AG09309 (cell line): ENCODE measurements at places on chromosomes 16 and 17.

DNA sequence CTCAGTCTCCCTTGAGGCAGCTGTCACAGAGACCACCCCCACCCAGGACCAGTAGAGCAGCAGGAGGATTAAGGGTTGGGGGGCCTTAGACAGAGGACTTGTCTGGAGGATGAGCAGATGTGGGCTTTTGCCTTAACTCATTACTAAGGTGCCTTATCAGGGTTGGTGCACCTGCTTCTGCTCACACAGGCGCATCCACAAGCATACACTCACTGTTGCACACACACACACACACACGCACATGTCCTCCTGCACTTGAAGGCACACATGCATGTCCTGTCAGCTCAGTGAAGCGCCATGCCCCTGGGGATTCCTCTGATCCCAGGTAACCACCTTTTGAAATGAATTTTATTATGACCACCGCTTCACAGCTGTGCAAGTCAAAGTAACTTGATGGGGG is 1.2 kb downstream of the GFAP start:
- DNase-seq, result no peak

DNA sequence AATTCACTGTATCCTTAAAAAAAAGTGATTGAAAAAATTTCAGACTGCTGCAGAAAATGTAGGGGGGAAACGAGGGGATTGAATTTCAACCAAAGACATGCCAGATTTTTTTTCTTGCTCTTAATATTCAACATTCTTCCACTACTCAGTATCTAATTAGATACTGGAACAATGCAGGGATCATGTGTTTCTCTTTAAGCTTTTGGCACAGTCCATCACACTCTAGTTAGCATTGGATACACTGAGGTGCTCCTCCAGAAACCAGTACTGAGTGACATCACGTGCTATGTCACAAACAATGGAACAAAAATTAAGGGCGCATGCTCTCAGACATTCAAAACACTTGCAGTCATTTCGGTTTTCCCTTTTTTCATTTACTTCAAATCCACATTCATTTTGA is 298.6 kb upstream of the PSMD7 start:
- no peak for DNase-seq

- DNase-seq, result no peak
These were observed 25.7 kb upstream of the GPR139 start for GRCh38 chr16:20099375-20099774.

DNA sequence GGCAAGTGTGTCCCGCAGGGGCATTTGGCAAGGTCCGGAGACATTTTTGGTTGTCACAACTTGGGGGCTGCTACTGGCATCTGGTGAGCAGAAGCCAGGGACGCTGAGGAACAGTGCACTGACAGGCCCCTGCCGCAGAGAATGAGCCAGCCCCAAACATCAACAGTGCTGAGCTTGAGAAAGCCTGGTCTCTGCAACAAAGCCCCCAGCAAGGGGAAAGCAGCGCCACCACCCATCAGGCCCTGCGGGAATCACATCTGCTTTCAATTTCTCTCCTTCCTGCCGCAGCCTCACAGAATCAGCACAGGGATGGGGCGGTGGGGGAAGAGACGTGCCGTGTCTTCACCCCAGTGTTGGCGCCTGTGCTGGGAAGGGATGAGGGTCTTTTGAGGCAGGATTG is 14.8 kb upstream of the PRPSAP1 start:
- no peak for DNase-seq

DNA sequence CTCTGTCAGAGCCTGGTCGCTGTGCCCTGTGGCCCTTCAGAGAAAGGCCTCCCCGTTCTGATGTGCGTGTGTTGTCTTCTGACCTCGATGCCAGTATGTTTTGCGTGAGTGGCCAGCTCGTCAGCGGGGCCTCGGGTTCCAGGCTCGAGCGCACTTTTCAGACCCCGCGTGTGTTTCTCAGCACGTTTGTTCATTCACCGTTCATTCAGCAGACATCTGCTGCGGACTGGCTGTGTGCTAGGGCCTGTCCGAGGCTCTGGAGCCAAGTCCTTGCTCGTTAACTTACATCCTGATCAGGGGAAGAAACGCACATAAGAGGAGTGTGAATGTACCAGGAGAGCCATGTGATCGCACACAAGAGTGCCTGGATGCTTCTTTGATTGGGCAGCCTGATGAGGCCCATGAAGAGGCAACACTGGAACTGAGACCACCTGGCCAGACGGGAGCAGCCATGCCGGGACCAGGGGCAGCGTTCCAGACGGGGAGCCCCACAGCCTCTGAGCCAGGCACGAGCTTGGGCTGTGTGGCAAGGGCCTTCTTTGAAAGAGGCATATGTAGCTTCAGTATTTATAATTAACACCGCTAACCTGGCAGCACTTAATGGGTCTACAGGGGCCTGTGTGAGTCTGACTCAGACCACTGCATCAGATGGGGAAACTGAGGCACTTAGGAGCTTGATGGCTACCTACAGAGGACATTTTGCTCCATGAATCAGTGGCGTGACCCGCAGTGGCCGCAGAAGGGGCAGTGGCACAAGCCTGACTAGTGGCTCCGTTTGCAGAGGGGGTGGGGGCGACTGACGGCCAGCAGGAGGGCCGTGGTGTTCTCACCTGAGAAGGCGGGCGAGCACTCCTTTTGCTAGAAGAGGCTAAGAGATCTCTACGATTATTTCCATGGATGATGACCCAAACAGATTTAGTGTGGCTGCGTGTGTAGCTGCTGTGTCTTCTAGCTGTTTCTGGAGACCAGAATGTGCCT is 187.9 kb upstream of the CHMP6 start:
- DNase-seq, result no peak

DNA sequence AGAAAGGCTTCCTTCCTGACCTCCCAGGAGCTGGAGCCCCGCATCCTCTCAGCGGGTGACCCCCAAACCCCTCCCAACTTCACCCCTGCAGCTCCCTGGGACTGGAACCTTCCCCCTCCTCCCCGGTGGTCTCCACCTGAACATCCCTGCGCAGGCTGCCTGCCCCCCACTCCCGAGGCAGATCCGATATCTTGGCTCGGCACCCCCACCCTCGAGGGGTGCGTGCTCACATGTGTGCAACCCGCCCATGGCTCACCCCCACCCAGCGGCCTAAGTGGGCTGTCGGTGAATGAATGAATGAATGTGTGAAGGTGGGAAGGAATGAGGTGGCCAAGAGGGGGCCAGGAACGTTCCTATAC is 39.7 kb downstream of the SLC7A5 start:
- DNase-seq, result no peak

- DNase-seq, result no peak
These were observed 491.0 kb downstream of the CDH13 start for GRCh38 chr16:83117810-83118209.

DNA sequence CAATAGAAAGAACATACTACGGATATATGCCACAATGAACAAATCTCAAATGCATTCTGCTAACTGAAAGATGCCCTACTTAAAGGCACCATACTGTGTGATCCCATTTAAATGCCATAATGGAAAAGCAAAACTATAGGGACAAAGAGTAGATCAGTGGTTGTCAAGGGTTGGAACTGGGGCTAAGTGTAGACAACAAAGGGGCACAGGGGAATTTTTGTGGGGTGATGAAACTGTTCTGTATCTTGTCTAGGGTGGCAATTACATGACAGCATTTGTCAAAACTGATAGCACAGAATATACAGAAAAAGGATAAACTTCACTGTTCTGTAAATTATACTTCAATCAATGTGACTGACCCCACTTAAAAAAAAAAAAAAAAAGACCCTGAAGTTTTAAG is 17.7 kb downstream of the GFOD2 start:
- no peak for DNase-seq

- DNase-seq, result no peak
These were observed 1.4 kb downstream of the CACNG5 start for GRCh38 chr17:66836063-66837005.

DNA sequence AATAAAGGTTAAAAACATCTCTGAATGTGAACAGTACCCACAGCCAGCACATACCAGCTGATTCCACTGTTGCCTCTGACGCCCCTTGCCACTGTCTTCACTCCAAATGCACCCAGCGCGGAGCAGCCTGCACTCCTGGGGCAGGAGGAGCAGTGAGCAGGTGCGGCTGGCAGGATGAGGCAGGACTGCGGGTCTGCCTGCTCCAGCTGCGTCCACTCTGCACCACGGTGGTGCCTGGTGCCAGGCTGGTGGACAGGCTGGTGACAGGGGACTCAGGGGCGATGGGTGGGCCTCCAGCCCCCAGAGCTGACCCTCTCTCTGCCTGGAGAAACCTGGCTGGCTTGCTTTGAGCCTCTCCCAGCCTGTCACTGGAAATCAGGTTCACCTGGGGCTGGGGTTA is 9.4 kb downstream of the RAB40B start:
- no peak for DNase-seq

- DNase-seq, result no peak
These were observed 9.7 kb upstream of the ITGB3 start for GRCh38 chr17:47243737-47244598.

DNA sequence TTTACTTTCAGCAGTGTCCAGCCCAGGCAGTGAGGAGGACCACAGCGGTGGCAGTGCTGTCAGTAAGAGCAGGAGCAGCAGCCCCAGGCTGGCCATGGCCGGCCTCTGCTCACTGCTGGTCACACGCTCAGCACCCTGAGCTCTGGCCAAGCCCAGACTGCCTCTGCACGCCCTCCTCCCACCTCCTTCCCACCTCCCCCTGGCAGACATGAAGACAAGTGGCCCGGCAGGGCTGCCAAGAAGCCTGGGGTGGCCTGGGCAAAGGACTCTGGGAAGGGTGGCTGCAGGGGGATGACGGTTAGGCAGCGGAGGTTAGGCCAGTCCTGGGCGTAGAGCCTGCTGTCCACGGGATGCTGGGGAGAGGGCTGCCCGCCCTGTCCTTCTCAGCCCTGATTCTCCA is at the start of gene C16orf89:
TSS of gene C16orf89 (minus strand) at position 144 of the 400 bp plus-strand sequence. CDS start at position 96, 48 bp downstream.
- no peak for DNase-seq

DNA sequence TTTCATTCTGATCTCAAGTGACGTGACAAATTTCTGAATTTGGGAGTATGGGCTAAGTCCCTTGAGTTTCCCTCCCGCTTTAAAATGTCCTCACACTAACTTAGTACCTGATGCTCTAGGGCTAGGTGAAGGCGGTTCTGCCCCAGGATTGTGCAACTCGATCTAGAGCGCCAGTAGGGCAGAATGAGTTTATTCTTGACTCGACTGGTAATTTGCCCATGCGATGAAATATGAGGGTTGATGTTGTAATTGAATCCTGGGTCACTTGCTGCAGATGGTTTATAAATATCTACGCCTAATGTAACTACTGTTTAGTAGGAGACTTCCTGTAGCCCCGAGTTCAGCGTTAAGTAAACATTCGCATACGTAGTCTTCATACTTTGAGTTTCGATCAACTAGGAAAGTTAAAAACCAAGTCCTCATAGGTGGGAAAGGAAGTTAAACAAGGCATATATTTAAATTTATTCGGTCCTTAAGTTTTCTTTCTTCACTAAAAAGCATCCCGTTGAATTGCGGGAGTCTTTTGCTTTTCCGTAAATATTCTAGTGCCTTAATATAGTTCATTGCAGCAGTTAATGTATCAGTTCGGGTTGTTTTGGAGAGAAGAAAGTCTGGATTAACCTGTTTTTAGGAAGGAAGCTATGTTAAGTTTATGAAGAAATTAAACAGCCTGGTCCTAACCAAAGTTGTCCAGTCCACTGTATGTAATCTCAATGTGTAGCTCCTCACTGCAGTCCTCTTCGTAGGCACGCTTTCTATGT is 1.6 kb downstream of the CTCF start:
- peak; percentile 63 for DNase-seq

GRCh38 chr17:60508384-60508980 is 17.6 kb downstream of the APPBP2 start:
- DNase-seq, result no peak

DNA sequence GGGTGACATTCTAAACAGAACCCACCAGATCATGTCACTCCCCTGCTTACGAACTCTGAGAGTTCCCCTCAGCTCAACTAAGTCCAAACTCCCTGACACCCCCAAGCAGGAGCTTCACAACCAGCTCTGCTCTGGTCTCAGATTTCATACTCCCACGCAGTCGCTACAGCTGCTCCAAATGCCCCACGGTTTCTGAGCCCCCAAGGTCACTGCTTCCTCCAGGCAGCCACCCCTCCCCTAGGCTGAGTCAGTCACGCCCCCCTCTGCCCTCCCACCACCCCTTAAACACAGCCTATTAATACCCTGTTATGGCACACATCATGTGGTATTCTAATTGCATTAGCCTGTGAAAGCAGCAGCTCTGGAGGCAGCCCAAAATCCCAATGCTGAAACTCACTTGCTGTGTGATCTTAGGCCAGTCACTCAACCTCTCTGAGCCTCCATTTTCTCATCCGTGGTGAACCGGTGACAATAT is 51.5 kb downstream of the GSG1L start:
- no peak for DNase-seq

DNA sequence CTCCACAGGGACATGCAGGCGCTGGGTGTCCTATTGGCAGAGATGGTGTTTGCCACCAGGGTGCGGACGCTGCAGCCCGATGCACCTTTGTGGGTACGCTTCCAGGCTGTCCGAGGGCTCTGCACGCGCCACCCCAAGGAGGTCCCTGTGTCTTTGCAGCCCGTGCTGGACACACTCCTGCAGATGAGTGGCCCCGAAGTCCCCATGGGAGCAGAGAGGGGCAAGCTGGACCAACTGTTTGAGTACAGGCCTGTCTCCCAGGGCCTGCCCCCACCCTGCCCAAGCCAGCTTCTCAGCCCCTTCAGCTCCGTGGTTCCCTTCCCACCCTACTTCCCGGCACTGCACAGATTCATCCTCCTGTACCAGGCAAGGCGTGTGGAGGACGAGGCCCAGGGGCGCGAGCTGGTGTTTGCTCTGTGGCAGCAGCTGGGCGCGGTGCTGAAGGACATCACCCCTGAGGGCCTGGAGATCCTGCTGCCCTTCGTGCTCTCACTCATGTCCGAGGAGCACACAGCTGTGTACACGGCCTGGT is 2.8 kb downstream of the WDR81 start:
- no peak for DNase-seq

DNA sequence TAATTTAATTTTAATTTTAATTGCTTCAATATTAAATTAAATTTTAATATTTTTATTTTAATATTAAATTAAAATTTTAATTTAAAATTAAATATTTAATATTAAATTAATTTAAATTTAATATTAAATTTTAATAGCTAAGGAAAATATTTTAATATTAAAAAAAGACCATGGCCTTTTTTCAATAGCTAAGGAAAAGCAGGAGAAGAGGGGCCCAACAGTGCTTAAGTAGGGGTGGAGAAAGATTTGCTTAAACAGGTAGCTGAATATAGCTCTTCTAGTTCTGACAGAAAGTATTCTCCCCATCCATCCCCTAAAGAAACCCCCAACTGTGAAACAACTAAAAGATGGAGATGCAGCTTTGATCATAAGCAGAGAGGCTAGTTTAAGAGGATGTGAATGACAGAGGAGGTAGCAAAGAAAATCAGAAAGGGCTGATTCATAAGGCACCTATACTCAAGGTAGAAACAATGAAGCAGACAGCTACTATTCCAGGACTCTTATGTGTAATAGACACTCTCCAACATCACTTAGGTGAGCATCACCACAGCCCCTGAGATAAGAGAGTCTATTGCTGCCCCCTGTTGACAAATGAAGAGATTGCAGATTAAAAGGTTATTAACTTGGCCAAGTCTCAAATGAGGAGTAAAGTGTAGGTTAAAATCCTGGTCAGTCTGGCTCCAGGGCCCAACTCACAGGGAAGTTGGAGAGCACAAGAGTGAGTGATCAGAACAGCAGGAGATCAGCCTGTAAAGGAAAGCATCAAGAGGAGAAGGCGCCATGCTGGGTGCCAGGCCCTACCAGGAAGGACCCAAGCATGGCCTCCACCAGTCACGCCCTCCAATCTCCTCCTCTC is 7.8 kb upstream of the RNASEK start:
- no peak for DNase-seq
